Stimulated activated CD8-positive, alpha-beta memory T cell treated with anti-CD3 and anti-CD28 coated beads, Interleukin-7, amount 100 ng/mL, for 1 hour (primary cell): ENCODE measurements at places on chromosomes 5 and 9.
A peak's percentile ranks its signal among the peaks of the same experiment; 100 is the strongest.

- no peak for DNase-seq
These were observed 73.3 kb upstream of the IFNK start for GRCh38 chr9:27450752-27451151.

- DNase-seq: no peak
These were observed 340.5 kb downstream of the ARHGEF28 start for GRCh38 chr5:73966451-73966850.

GRCh38 chr5:86841000-86841644, 223.4 kb downstream of the COX7C start:
- no peak for DNase-seq

- no peak for DNase-seq
These were observed 84.2 kb downstream of the AK8 start for GRCh38 chr9:132793606-132794580.

DNA sequence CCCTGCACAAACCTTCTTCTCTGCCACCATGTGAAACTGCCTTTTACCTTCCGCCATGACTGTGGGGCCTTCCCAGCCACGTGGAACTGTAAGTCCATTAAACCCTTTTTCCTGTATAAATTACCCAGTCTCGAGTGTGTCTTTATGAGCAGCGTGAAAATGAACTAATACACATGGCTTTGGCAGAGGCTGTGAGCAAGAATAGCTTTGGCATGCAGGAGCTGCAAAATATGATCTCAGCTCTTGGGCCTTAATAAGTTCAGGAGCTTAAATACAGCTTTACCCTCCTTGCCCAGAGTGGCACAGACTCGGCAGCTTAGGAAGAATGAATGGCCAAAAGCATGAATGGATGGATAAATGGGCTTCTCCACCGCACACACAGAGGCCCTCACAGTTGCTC, 15.7 kb upstream of the SLC36A1 start:
- no peak for DNase-seq

DNA sequence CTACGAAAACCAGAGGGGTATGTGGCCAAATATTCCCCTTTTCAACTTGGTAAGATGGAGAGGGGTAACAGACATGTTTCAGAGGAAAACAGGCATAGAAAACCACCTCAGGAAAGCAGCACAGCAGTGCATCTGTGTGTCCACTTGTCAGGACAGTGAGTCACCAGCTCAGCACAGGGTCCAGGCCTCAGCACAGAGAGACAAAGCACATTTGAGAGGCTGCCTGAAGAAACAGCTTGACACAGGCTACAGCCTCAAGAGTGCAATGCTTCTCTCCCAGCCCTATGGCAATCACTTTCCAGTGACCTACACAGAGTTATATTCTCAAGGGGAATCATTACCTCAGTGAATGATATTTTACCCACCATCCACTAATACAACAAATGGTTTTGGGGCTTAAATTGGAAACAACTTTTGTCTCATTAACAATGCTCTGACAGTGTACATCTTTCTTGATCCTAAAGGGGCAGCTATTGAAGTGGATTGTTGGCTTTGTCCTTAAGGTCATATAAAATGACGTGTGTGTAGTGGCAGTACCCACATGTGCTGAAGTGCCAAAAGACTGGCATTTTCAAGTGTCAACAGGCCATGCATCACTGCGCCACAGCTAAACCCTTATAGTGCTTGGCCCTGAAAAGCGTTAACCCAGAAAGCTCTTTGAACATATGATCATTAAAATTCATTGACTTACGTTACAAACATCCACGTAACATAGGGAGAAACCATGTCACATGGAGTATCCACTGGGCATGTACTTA, 46.4 kb downstream of the ERMP1 start:
- DNase-seq: no peak

- DNase-seq: no peak
These were observed 24.7 kb downstream of the ERP44 start for GRCh38 chr9:100074093-100074492.

DNA sequence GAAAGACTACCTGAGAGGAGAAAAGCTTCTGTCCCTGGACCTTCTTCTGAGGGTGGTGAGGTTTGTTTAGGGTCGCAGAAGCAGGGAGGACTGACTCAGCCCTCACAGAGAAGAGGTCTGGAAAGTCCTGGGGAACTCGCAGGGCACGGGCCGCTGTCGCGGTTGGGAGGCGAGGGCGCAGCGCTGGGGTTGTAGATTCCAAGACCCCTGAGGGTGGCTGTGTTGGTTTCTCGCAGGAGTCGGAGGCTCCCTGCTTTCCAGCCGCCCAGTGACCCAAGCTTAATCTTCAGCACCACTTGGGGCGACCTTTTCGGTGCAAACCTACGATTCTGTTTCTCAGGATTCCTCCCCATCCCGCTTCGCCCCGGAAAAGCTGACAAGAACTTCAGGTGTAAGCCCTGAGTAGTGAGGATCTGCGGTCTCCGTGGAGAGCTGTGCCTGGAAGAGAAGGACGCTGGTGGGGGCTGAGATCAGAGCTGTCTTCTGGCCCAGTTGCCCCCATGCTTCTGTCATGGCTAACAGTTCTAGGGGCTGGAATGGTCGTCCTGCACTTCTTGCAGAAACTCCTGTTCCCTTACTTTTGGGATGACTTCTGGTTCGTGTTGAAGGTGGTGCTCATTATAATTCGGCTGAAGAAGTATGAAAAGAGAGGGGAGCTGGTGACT, 482 bp downstream of the SLC27A6 start:
- DNase-seq: no peak

GRCh38 chr9:106529616-106530015, 333.4 kb upstream of the ZNF462 start:
- no peak for DNase-seq

GRCh38 chr5:172795318-172795977, 24.5 kb upstream of the DUSP1 start:
- DNase-seq: no peak

DNA sequence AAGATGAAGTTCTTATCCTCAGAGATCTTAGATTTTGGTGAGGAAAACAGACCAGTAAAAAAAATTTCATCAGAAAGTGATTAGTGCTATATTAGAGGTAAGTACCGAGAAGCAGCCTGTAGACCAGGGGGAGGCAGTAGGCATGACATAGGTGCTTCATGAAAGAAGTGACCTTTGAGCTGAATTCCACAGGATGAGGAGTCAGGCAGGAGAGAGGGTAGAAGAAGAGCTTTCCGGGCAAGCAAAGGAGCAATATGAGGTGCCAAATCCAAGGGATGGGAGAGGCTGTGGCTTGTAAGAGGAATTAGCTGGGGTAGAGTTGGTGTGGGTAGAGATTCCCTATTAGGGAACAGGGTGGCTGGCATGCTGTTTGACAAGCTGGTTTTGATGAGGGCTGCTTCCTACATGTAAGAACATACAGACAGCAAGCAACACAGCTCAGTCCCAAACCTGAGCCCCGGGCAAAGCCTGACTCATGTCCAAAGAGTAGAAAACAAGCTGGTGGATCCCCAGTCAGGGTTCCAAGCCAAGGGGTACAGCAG, 48.4 kb upstream of the PWWP2A start:
- no peak for DNase-seq

- DNase-seq: no peak
These were observed 19.9 kb downstream of the TNFSF8 start for GRCh38 chr9:114910541-114910940.

DNA sequence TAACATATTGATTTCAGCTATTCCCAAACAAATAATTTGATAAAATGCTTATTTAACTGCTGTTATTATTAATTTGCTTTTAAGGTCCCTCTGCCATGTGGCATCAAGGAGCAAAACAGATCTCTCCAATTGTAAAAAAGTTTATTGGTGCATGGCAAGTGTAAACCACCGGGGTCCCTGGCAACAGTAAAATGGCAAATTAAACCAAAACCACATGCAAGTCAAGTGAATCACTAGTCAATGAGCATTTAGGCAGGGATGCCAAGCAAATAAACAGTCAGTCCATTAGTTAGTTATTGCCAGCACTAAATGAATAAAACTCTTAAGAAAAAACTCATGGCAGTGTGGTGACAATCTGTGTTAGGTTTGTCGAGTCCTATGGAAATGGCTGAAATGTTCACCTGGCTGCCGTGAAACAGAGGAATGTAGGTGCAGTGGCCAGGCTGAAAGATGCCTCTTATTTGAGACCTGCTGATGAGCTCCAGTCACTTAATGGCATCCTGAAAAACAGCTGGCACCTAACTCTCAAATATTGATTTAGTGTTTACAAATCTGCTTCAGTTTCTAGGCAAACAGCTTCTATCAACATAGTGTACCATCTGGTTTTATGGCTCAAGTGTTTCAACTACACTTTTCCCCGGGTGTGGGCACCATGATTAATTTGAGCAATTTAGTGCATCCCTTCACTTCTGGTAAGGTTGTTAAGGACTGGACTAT, 296.5 kb upstream of the ITGA1 start:
- no peak for DNase-seq

GRCh38 chr9:4334410-4334813, 34.5 kb upstream of the GLIS3 start:
- DNase-seq: no peak

DNA sequence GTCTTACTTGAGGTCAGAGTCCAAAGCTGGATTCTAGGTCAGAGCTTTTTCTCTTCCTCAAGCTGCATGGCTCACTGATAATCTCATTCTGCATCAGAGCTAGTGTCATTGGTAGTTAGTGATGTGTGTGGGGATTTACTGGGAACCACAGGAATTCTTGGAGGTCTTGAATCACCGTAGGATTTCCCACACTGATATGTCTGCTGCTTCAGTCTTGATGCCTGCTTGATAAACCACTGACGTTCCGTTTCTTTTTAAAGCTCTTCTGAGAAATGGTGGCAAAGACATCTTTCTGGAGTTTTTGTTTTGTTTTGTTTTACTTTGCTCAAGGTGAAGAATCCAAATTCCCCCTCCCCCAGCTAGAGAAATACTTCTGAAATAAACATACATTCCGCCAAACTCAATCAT, 1.2 kb upstream of the GARIN3 start:
- no peak for DNase-seq

- no peak for DNase-seq
These were observed 124.1 kb upstream of the NR5A1 start for GRCh38 chr9:124631326-124631725.

DNA sequence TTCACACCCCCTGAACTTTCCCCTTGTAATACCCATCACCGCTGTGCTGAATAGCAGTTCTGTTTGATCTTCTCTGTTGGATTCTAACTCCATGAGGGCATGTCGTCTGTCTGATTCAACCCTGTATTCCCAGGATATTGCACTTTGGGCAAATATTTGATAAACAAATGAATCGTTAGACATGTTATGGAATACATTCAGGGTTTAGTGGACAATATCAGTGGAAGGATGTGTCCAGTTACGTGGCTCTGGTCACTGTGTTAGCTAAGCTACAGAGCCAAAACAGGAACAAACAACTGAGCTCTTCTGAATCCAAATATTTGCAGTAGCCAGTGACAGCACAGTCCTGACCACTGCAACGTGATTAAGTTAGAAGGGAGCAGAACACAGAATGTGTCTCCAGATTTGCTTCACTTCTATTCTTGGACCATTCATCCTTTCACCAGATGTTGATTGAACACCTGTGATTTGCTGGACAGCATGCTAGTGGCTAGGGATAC, 13.2 kb downstream of the ANGPTL2 start:
- DNase-seq: no peak

GRCh38 chr5:36688722-36689121, 82.3 kb downstream of the SLC1A3 start:
- no peak for DNase-seq

GRCh38 chr9:4297151-4297785, 2.6 kb downstream of the GLIS3 start:
- DNase-seq: no peak

GRCh38 chr5:59299006-59299405, 594.5 kb downstream of the PDE4D start:
- DNase-seq: no peak

GRCh38 chr9:35220659-35221338, 59.0 kb downstream of the UNC13B start:
- no peak for DNase-seq

GRCh38 chr9:133994353-133995011, 2.4 kb upstream of the VAV2 start:
- DNase-seq: peak; percentile 66

- DNase-seq: no peak
These were observed 204.4 kb downstream of the SYK start for GRCh38 chr9:91006046-91006445.

DNA sequence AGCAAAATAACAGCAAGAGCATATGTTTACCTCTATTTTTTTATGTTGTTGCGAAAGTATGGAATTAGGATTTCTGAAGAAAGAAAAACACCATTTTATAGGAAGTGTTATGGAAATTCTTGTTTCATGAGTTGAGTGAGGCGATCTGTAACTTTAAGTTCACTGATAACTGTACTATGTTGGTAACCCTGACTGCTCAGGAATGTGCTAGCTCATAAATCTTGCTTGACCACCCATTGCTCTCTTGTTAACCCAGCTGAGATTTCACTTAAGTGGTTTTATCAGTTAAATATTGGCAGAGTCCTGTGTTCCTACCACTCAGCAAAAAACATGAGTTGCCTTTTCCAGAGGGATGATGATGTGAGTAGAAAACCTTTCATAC, 91.1 kb upstream of the STARD4 start:
- DNase-seq: no peak

DNA sequence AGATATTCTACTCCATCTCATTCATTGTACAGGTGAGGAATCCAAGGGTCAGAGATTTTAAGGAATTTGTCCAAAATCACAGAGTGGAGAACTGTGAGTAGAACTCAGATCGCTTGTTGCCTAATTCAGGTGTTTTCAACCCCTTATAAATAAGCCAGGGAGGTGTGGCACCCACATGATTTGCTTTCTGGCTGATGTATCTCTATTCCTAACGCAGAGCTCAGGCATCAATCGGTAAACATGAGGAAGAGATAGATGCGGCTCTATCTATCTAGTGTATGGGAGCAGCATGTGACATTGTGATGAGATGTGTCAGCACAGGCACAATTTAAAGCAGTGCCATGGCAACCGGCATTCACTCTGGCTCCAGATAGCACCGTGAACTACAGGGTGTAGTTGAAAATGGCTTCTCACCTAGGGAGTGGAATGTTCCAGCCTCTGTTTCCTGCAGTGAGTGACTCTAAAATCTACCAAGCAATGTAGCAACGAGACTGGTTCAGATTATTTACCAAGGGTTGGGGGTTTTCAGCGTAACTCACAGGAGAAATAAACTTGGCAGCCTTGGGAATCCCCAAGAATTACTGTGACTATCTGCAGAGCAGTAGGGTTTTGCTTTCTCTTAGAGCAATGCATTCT, 53.4 kb upstream of the SUB1 start:
- DNase-seq: no peak

- DNase-seq: no peak
These were observed 105.1 kb upstream of the TNPO1 start for GRCh38 chr5:72711351-72711750.

GRCh38 chr5:106312360-106312759, 1358.4 kb downstream of the EFNA5 start:
- no peak for DNase-seq

- no peak for DNase-seq
These were observed 13.9 kb upstream of the BASP1 start for GRCh38 chr5:17203329-17204132.

DNA sequence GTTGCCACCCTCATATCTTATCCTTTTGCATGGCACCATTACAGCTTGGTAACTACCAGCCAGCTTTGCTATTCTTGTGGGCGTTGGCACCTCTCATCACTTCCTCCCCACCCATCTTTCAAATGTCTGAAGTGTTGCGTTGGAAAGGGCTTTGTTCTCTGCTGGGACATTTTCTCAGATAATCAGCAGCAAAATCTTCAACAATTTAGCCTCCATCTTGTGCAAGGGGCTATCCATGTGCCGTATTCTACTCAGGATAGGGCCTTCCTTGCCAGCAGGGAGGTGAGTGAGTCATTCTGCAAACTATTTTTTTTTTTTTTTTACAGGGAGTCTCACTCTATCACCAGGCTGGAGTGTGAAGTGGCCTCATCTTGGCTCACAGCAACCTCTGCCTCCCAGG, 62.1 kb upstream of the NUDT12 start:
- no peak for DNase-seq
